ENCODE measurements at places on chromosomes 16 and 17. TPM values are rescaled to one million over a fixed set of nuclear protein-coding genes. Genes with fewer than 3 reads are reported as not detected.

GRCh38 chr17:31835984-31836383 lies 23.1 kb downstream of the COPRS start:
- no peak for DNase-seq

DNA sequence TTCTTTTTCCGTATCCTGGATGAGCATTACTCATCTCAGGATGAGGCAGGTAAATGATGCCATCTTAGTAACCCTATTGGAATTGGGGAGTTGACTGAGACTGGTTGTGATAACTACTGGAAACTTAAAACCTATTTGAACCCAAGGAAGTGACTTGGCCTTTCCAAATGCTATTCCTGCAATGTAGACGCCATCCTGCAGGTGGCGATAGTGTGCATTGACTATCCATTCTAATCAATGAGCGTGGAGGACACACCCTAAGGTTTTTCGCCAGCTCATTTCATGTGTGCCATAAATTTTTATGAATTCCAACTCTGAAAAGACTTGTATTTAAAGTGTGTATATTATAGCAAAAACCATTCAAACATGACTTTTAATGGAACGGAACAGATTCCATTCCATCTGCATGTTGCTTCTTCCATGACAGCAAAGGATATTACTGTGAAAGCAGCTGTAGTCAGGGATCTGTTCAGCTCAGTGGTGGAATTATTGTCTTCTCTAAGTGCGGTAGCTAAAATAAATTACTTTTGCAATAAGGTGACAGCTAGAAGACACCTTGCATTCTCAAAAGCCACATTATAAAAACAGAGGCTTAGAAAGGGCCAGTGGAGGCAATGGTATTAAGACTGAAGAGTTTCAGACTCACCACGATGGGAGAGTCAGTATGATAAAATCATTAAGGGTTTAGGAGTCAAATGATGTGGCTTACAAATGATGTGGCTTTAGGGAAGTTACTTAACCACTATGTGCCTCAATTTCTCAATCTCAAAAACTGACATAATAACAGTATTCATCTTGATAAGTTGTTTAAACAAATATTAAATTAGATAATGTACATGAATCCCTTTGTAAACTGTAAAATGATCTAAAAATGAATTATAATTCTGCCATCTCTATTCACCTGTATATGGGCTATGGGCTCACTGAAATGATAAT lies 55.5 kb downstream of the SYT17 start:
- DNase-seq = no peak

DNA sequence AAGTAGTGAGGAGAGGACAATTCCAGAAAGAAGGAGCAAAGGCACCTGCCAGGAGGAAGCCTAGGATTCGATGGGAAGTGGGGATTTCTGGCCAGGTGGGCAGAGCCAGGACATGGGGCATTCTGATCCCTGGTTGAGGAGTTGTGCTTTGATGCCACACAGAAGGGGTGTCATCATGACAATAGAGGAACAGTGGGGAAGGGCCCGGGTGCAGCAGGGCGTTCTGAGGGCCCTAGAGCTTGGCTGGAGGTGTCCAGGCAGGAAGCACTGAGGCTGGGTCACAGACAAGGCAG lies 4.3 kb downstream of the EVPLL start:
- DNase-seq = no peak

DNA sequence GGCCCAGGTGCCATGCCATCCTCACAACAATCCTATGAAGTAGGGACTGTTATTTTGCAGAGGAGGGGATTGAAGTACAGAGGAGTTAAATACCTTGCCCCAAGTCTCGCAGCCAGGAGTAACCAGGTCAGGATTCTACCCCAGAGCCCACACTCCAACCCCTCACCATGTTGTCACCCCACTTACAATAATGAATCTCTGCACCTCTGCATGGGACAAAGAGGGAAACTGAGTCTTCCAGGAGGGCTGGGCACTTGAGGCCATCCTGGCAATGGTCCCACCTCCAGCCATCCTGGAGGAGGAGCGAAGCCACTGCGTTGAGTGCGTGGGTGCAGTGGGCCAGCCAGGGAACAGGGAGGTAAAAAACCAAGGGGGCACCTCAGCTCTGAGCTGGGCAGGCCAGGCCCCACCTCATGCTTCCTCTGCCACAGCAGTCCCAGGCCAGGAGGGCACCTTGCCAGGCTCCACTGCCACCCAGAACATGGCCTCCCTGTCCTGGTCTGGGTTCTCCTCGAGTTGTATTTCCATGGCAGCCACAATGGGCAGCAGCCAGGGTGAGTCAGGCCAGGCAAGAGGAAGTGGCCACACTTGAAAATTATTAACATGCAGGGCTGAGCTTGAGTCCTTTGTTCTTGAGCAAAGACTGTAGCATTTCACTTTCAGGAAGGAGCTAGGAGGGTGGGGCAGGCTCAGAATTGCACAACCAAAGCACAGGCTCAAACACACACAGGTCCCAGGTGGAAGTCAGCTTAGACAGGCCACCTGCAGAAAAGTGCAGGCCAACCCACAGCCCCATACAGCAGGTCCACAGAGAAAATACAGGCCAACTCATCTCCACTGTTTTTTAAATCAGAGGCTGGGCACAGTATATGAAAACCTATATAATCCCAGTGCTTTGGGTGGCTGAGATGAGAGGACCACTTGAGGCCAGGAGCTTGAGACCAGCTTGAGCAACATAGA lies 52.1 kb downstream of the CUEDC1 start:
- no peak for DNase-seq

DNA sequence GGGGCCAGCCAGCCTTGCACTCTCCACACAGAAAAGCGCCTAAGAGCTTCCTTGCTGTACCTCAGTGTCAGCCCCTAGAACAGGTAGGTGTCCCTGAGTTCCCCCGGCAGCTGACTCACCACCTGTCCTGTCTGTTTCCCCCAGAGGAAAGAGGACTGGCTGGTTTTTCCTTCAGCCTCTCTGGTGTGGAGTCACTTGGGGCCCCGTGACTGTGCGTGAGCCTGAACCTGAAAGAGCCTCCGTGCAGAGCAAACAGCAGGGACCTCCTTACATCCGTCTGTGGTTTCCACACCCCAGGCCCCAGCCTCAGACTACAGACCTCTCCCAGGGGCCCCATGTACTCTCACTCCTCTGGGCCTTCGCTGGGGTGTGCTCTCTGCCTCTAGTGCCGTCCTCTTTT lies 87.8 kb downstream of the GNAO1 start:
- DNase-seq = no peak

DNA sequence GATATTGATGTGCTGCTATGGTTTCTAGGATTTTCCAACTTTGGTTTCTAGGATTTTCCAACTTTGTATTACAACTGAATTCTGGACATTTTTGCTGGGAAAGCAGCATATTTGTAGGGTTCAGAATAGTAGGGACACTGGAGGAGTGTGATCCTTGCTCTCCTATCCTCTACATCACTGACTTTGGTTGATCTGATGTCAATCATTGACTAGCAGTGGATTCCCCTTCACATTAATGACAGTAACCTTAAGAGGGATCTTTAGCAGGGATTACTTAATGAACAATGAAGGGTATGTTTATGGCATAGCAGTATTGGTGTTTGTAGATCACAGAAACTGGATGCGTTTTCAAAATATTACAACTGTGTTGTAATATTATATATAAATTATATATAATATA lies 67.4 kb downstream of the MAP2K4 start:
- DNase-seq = no peak

DNA sequence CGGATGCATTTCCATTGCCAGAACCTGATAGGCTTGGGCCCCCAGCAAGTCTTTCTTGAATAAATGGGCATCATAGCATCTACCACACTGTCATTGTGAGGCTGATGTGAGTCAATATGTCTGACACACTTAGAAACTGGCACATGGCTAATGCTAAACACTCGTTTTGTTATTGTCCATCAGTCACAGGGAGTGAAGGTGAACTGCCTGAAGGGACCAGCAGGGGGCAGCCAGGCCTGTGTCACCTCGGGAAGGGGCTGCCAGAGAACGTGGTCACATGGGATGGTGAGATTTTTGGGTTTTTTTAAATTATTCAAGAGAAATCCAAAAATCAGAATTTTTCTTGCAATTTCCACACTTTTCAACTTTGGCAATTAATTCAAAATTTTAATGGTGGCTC lies 831 bp upstream of the RCVRN start:
- DNase-seq = no peak

GRCh38 chr16:1426734-1427471 lies 4.0 kb upstream of the PERCC1 start:
- DNase-seq = no peak

Gene WSCD1
- polyA plus RNA-seq = 16.0 TPM

Gene ABCC6
- polyA plus RNA-seq = 26.3 TPM

Gene NLRC3
- 1.9 TPM for polyA plus RNA-seq

Gene TRIM47
- polyA plus RNA-seq = 9.3 TPM

Gene SLC6A2
- 0.08 TPM for polyA plus RNA-seq

Data from renal cortex interstitium (tissue), 15 donors.